ENCODE measurements at places on chromosomes 4 and X.

GRCh38 chr4:159508917-159509500 is 406.1 kb downstream of the RAPGEF2 start:
- DNase-seq: no peak

DNA sequence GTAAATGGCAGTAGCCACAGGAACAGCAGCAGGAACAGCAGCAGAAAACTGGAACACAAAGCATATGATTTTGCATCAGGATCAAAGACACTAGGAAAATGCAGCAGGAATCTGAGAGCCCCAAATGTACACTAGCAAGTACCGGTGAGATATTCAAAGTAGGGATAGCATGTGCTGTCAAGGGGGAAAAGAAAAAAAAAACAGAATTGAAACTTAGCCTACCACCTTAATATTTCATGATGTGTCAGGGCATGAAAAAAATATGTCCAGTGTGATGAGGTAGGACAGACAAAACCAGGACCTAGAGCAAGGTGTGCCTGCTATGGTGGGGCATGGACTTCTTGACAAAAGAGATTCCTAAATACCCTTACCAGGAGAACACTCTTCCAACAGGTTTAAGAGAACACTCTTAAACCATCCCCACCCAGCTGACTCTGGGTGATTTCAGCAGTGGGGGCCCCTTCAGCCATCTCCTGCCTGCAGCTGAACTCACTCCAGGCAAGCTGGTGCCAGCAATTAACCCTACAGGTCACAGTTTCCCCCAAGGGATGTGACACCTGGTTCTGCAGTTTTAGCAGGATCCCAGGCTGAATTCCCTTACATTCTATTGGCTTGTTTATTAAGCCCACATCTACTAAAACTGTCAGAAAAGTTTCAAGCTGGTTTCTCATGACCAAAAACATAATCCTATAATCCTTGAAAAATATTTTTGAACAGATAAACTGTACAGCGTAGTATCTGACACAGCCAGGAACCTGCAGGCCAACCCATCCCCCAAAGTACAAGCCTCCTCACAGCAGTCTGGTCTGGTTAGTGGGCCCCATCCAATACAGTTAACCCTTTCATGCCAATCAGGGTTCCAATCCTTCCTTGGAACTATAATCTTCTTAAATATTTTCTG is 62.9 kb upstream of the FMR1 start:
- DNase-seq: no peak

- no peak for DNase-seq
These were observed 46.1 kb downstream of the LAS1L start for GRCh38 chrX:65488495-65488894.

- no peak for DNase-seq
These were observed 310.5 kb upstream of the DDX53 start for GRCh38 chrX:22689290-22689689.

DNA sequence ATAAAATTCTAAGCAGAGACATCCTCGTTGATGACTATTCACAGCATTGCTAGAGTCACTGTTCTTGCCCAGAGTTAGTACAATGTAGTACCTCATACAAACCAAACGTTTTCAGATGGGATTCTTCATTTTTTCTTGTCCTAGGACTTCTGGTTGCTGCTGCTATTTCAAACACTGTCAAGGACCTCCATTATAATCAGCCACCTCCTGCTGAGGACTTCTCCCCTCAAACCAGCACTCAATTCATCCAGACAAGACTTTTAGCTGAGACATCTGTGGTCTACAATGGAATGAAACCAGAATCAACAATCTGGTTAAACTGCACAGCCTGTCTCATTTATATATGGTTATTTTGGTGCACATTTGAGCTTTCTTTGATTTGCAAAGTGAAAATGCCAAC is 1008.8 kb downstream of the STPG2 start:
- no peak for DNase-seq

DNA sequence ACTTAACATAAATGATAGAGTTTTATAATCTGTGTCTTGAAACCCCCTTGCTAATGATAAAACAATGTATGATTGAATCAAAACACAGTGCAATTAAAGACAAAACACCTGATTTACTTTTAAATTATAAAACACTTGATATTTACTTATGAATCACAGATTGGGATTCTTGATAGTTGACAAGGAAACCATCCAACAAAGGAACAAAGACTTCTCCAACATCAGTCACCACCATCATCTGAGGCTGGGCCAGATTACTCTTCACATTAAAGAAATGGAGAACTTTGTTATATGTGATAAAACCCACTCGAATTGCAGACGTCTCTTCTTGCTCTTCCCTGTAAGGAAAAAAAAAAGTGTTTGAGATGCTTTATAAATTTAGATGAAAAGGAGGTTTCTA is 67.4 kb downstream of the METTL14 start:
- DNase-seq: no peak

Data from stimulated activated CD4-positive, alpha-beta T cell treated with anti-CD3 and anti-CD28 coated beads, Interleukin-2, amount 100 ng/mL, for 24 hours (primary cell).